ENCODE measurements at places on chromosomes 2 and 18. TPM values are rescaled to one million over a fixed set of nuclear protein-coding genes. Genes with fewer than 3 reads are reported as not detected.
A peak's percentile ranks its signal among the peaks of the same experiment; 100 is the strongest.

DNA sequence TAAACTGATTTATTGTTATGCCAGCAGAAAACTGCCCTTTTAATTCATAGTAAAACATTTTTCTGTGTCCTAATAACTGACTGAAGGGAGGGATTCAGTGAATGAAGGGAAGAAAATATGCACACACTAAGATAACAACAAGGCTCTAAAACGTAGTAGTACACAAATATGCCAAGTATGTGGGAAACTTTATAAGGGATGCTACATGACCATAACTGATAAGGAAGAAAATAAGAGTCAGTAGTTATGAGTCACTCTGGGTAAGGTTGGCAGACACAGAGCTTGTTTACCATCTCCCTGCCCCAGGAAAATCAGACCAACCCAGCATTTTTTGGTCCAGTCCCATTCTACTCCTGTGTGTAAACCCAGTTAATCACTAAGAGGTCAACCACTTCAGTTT is 124.2 kb downstream of the RPRM start:
- no peak for DNase-seq

GRCh38 chr2:199100326-199101110 is 357.2 kb downstream of the SATB2 start:
- no peak for DNase-seq

Gene CFAP53
- total RNA-seq, result 3.4 TPM

- no peak for DNase-seq
Observed at GRCh38 chr2:47653902-47654789, 128.8 kb upstream of the MSH6 start.

- no peak for DNase-seq
Observed at GRCh38 chr2:206241736-206242135, 32.7 kb upstream of the ZDBF2 start.

- DNase-seq, result no peak
Observed at GRCh38 chr2:219172231-219173154, 2.7 kb upstream of the SLC23A3 start.

- DNase-seq, result peak; percentile 13
Observed at GRCh38 chr2:120419073-120419472, 73.1 kb downstream of the INHBB start.

Gene PXDN
- total RNA-seq, result 108 TPM

Gene RIT2
- not detected for total RNA-seq

DNA sequence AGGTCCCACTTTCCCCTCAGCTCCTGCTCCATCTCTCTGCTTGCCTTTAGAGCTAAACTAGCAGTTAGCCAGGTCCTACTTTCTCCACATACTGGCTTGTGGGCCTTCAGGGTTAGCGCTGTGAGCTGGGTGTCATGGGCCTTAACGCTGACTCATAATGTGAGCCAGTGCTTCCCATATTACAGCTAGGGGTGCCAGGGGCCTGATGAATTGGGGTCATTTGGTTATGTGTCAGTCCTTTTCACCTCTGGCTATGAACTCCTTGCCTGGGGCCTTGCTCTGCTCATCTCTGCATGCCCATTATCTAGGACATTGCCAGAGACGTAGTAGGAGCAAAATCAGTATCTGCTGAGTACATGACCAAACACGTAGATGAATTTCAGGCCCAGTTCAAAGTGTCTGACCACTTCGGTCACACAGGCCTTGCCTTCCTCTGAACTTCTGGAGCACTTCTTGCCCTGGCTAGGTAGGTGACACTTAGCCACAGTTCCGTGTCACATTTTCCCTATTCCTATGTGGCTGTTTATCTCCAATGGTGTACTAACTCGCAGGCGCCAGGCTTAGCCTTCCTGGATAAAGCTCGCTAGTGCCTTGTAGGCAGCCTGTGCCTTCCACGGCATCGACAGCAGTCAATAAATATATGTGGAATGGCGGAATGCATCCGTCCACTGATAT is 103.2 kb upstream of the SIX3 start:
- no peak for DNase-seq

DNA sequence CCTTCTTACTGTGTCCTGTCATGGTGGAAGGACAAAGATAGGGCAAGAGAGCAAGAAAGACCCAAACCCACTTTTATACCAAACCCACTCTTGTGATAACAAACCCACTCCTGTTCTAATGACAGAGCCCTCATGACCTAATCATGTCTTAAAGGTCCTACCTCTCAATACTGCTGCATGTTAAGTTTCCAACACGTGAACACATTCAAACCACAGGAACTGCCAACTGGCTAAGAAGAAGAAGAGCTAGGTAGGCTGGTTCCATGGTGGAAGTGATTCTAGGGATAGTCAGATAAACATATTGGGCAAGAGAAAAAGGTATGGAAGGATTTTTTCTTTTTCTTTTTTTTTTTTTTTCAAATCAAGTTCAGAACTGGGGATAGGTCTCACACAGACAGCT is 22.0 kb downstream of the CTLA4 start:
- DNase-seq, result no peak

Gene CGREF1
- total RNA-seq, result 3.2 TPM

Gene POU3F3
- 0.32 TPM for total RNA-seq

DNA sequence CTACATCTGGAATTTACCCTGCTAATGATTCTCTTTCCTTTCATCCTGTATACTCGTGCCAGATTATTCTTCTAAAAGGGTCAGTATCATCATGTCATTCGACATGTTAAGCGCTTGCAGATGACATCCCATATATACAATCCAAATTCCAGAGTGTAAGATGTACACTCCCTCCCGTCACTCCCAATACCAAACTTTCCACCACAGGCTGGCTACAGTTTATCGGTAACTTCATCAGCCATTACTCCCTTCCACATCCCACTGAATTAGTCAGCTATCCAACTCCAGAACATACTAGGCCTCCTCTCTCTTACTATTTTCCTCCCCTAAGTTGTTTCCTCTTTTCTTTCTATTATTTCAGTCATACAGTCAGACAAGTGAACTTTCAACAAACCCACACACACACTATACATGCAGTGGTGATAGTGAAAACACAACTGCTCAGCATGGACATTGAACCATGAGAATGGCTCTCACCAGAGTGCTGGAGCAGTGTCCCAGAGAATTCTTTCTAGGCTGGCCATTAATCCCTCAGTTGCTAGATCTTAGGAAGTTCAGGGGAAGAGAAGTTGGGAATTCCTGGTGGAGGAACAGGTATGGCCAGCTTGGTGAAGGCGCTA is 10.6 kb upstream of the NMI start:
- no peak for DNase-seq

- no peak for DNase-seq
Observed at GRCh38 chr2:99863236-99863902, 279.0 kb downstream of the AFF3 start.

Gene SERPINB4
- total RNA-seq, result not detected

DNA sequence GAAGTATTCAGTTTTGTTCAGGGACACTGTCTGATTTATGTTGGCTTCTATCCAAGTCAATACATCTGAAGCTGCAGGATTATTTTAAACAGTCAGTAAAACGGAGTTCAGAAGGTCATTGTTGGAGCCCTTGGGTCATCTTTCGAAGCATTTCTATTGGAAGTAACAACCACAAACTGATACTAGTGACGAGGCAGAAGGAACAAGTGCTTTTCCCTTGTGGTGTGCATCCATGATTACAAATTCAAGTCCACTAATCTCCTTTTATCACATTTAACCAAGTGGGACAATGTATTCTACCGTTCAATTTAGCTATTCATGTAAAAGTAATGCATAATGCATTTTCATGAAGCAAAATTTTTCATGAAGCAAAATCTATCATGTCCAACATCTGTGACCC is 76.9 kb downstream of the CD226 start:
- DNase-seq, result no peak

DNA sequence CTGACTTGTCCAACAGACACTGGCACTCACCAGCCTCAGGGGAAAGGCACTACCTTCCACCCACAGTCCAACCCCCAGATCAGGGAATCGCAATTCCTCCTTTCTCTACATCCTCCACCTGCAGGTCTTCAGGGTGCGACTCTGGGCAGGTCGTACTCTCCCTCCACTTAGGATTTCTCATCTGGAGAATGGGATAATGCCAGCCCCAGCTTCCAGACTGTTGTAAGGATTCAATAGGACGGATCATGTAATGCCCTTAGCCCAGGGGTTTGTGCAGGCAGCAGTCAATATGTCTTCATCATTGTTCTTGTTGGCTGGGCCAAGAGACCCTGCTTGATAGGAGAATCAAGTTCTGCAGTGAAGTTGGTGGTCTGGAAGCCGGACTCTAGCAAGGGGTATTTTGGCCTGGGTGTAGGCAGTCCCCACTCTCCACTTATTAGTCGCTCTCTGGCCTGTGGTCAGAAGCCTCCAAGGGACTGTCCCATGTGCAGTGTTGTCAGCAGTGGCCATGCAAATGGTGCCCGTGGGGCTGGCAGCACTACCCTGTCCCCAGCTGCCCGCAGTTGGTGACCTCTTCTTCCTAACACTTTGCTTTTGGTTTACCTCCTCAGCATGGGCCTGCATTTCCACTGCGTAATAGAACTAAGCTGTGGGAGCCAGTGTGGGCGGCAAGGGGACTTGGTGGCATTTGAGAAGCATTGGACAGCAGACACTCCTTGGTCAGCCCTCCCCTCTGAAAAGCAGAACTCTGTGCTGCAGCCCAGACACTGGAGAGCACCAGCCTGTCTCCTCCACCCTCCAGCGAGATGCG is 172.4 kb upstream of the HS6ST1 start:
- DNase-seq, result peak; percentile 22

GRCh38 chr18:377088-377487 is 109.2 kb upstream of the THOC1 start:
- DNase-seq, result no peak

- DNase-seq, result no peak
Observed at GRCh38 chr18:57561728-57562423, 24.6 kb downstream of the FECH start.

Gene FBLN7
- 9.2 TPM for total RNA-seq

GRCh38 chr18:71212222-71212621 is 923.4 kb downstream of the SOCS6 start:
- no peak for DNase-seq

DNA sequence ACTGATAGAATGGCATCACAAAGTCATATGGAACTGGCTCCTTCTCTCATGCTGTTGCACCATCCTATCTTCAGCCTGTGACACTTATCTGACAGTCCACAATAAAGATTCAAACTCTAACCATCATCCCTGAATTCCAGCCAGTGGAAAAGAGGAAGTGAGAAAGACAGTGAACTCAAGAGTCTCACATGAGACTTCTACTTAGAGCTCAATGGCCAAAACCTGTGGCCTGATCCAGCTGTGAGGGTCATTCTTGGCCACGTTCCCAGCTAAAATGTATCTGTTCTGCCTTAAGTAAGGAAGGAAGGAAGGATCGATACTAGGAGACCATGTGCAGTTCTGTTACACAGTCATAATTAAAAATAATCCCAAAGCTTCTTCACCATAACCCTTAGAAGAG is 73.6 kb downstream of the RND3 start:
- no peak for DNase-seq

- DNase-seq, result peak; percentile 60
Observed at GRCh38 chr18:50649821-50650220, 89.9 kb downstream of the MAPK4 start.

GRCh38 chr18:65567372-65567771 is 183.4 kb upstream of the CDH7 start:
- DNase-seq, result no peak

GRCh38 chr2:29146197-29146596 is 31.0 kb downstream of the CLIP4 start:
- no peak for DNase-seq
